ENCODE measurements at places on chromosomes 11 and 22.
A peak's percentile ranks its signal among the peaks of the same experiment; 100 is the strongest.

GRCh38 chr22:21728270-21728669 lies 7.3 kb downstream of the YPEL1 start:
- DNase-seq = no peak

- DNase-seq = no peak
These were observed 18.0 kb downstream of the DERL3 start for GRCh38 chr22:23820748-23821211.

GRCh38 chr22:25896098-25896497 lies 154.1 kb downstream of the MYO18B start:
- peak; percentile 32 for DNase-seq

- DNase-seq = no peak
These were observed 28.3 kb upstream of the SMIM35 start for GRCh38 chr11:118115048-118115447.

GRCh38 chr22:49929211-49929979 lies 11.0 kb downstream of the CRELD2 start:
- peak; percentile 28 for DNase-seq

DNA sequence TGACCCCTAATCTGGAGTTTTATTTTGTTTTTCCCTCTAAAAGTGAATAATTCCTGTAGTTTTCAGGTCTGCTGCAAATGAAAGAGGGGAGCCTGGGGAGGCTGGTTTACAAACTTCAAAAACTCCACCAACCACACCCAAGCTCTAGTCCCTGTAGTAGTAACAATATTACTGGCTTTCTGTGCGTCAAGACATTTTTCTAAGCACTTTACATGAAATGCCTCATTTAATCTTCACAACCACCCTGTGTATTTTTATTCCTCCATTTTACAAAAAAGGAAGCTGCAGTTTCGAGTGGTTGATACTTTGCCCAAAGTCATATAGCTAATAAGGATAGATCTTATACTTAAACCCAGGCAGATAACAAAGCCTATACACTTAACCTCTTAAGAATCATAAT lies 23.5 kb downstream of the CTNND1 start:
- no peak for DNase-seq

DNA sequence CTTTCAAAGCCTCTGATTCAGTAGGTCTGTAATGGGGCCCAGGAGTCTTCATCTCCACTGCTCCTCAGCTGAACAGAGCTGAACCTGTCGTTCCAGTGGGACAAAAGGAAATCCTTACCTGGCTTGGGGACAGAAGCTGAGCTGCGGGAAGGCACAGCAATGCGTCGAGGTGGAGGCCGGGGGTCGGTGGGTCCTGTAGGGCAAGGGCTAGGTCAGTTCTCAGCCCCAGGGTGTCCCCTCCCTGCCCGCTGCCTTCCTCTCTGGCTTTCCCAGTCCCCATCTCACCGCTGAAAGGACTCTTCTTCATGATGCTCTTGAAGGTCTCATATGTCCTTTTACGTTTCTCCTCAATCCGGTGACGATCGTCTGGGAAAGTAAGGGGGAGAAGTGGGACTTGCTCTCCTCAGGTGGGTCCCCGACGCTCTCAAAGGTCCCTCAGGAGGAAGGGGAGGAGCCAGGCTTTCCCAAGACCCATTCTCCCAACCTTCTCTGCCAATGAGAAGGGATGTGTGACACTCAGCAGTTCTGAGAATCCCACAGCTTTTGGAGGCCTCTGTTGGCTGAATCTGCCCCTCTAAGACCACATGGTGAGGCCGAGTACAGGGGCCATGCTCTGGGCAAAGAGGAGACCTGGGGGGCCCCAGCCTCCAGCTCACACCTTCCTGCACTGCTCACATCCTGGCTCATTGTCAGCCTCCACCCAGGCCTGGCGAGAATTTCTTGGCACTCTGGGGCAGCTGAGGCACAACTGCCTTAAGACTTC lies 7.0 kb downstream of the RELA start:
- no peak for DNase-seq

GRCh38 chr22:39446239-39446721 lies 10.5 kb upstream of the MGAT3 start:
- DNase-seq = no peak

- DNase-seq = peak; percentile 84
These were observed 25.6 kb downstream of the YWHAH start for GRCh38 chr22:31969789-31970489.

GRCh38 chr11:86632499-86633269 lies 39.7 kb downstream of the ME3 start:
- DNase-seq = no peak

GRCh38 chr11:73218106-73218829 lies at the start of gene P2RY2:
Gene P2RY2, plus strand, starts transcription at chr11:73218281. Its CDS starts 15,879 bp downstream, at chr11:73234160.
- no peak for DNase-seq

GRCh38 chr11:985848-986247 lies 50.7 kb downstream of the MUC6 start:
- no peak for DNase-seq

GRCh38 chr11:850775-851763 lies 8.4 kb downstream of the TSPAN4 start:
- no peak for DNase-seq

- no peak for DNase-seq
These were observed 66.3 kb upstream of the NAV2 start for GRCh38 chr11:19646308-19646707.

- DNase-seq = no peak
These were observed 84.9 kb downstream of the CTTN start for GRCh38 chr11:70483077-70483861.

DNA sequence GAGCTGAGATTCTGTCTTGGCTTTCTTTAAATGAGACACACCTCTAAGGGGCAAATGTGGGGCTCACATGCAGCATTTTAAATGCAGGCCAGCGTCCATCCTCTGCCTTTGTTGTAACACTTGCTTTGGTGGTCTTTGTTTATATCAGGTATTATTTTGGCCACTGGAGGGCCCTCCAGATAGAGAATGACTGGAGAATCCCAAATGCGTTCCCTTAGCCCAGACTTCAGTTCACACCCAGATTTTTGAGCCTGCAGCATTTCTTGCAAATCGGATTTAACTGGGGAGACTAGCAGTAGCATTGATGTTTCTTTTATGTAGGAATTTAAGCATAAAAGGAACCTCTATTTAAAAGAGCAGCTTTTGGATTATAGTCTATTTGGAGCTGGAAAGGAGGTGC lies 200.2 kb upstream of the SORL1-AS1 start:
- no peak for DNase-seq

GRCh38 chr11:10072841-10073240 lies 221.2 kb downstream of the SBF2 start:
- no peak for DNase-seq

- peak; percentile 63 for DNase-seq
These were observed 27.3 kb downstream of the FAM118A start for GRCh38 chr22:45336971-45337431.

DNA sequence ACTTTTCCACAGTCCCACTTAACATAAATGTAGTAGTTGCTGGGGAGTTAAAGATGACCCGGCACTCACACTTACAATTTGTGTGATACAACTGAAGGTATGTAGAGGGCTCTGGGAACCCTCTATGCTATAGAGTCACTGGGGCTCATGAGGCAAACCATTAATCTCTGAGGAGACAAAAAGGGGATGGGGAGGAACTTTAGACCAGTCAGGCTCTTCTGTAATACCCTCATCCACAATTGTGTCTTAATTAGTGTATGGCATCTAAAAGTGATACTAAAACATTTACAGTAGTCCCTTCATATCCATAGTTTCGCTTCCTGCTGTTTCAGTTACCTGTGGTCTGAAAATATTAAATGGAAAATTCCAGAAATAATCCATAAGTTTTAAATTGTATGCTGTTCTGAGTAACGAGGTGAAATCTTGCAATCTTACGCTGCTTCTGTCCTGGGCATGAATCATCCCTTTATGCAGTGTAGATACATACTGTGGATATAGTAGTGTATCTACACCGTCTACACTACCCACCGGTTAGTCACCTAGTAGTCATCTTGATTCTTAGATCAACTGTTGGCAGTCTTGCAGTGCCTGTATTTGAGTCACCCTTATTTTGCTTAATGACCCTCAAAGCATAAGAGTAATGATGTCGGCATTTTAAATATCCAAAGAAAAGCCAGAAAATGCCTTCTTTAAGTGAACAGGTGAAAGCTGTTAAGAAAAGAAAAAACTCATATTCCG lies 12.2 kb downstream of the CBL start:
- no peak for DNase-seq

DNA sequence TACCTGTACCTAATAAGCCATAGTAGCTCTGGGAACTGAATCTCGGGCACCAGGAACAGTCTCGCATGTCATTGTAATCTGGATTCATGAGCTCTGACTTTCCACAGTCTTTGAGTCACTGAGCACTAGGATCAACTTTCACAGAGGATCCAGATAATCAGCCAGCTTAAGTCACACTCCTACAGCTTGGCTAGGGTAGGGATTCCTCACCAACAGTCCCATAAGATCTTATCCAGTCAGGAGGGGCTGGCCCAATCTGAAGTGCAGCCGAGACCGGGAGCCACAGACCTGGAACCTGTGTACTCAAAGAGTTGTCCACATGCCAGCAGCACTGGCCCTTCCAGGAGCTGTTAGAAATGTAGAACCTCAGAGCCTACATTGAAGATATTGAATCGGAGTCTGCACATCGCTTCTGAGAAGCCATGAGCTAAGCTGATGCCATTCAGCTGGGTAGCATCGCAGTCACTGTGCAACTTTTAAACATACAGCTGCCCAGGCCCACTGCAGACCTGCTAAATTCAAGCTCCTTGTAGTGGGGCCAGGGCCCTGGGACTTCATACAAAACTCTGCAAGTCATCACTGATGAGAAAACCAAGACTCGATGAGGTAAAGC lies 538.8 kb upstream of the B3GAT1 start:
- no peak for DNase-seq

GRCh38 chr11:13343931-13344717 lies 66.5 kb downstream of the BMAL1 start:
- DNase-seq = peak; percentile 48

All from COR-L47 (cell line).